ENCODE measurements at places on chromosomes 16 and 17.

- DNase-seq: no peak
These were observed 702.6 kb upstream of the CDH8 start for GRCh38 chr16:62738666-62739460.

DNA sequence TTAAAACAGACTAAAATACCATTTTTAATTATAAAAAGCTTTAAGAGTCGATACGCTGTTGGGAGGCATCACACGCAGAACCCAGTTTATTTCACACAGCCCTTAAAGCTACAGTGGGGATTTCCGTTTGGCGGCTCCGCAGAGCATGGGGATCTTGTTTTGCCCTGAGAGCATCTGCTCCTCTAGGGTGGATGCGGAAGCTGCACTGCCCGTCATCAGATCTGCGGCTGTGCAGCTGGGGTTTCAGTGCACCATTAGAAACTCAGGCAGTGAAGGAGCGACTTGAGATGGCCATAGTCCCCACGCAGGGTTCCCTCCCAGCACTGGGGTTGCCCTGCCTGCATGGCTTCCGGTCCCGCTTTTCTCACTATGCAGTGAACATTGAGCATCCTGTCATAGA is 62.2 kb upstream of the CHMP6 start:
- DNase-seq: no peak

DNA sequence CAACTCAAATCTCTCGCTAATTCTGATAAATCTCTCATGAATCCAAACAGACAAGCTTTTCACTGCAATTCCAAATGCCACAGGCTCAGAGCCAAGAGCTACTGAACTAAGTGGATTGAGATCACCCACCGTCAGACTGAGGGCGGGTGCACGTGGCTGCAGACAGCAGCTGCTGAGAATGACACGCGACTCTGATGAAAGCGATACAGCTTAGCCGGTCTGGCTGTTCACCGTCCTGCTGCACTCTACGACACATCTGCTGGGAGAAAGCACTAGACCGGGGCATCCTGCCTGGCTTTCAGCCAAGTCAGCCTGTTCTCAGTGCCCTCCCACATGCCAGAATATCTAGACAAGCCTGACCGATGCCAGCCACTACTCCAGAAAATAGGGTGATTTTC is 42.6 kb downstream of the KLHDC4 start:
- DNase-seq: peak; percentile 98

DNA sequence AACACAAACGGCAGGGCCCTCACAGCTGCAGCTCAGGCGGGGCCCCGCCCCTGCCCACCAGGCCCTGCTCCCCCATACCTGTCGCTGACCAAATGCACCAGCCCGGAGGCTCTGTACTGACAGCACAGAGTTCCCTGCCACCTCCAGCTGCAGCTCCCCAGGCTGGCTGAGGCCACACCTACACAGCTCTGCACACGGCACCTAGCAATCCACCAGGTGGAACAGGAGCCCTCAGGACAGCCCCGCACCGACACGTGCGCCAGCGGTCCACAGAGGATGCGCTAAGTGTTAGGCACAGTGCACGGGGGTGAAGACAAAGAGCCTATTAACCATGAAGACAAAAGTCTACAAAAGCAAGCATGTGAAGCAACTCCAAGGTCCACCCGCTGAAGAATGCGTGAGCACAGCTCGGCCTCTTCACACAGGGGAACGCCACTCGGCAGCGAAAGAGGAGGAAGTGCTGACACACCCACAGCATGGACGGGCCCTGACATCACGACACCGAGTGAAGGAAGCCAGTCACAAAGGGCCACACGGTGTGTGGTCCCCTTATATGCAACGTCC is 5.4 kb downstream of the ZCCHC14 start:
- DNase-seq: no peak

- no peak for DNase-seq
These were observed 2.4 kb downstream of the MMP15 start for GRCh38 chr16:58027916-58028455.

DNA sequence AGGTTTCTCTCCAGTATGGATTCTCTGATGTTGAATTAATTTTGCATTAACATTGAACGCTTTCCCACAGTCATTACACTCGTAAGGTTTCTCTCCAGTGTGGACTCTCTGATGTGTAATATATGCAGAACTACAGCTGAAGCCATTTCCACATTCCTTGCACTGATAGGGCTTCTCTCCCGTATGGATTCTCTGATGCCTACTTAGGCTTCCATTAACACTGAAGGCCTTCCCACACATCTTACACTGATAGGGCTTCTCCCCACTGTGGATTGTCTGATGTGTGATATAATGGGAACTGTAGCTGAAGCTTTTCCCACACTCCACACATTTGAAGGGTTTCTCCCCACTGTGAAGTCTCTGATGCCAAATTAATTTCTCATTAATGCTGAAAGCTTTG is 7.2 kb upstream of the TLE7 start:
- no peak for DNase-seq

- DNase-seq: no peak
These were observed 2.5 kb upstream of the ZFHX3 start for GRCh38 chr16:73050201-73051099.

DNA sequence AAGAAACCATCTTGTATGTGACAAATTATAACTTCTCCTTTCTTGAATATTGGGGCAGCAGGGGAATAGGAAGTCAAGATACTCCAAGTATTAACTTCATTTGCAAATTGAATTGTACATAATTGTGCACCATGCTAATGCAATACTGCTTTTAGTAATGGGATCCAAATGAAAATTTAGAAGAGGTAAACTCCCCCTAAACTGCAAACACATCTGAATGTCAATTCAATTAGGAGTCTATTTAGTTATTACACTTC is 4.5 kb downstream of the STAT5B start:
- DNase-seq: no peak

GRCh38 chr17:75829747-75830146 is 14.5 kb downstream of the UNC13D start:
- no peak for DNase-seq

- no peak for DNase-seq
These were observed 27.3 kb downstream of the GAS7 start for GRCh38 chr17:10171122-10171571.

GRCh38 chr17:15465045-15465701 is 2.2 kb downstream of the CDRT4 start:
- no peak for DNase-seq

- DNase-seq: no peak
These were observed 116.9 kb upstream of the CDH13 start for GRCh38 chr16:82509691-82510430.

DNA sequence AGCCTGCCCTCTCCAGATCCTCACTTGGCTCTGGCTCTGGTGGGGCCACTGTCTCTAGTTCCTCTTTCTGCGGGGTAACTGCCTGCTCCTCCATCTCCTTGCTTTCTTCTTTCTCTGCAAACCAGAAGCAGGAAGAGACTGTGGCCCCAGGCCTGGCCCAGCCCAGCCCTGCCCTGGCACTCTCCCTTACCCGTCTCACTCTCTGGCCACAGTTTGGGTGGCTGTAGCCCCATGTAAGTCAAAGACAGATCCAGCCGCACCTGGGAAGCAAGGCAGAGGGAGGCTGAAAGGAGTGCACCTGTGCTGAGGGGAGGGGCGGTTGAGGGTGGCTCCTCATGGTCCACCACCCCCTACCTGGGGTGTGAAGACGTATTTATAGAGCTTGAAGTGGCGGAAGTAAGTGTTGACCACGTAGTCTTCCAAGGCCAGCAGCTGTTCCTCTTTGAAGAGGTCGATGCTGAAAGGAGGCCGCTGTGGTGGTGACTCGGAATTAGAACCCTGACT is 2.8 kb downstream of the CFAP119 start:
- DNase-seq: peak; percentile 46

- no peak for DNase-seq
These were observed 72.9 kb upstream of the PMFBP1 start for GRCh38 chr16:72244853-72245252.

- DNase-seq: peak; percentile 91
These were observed 7.7 kb downstream of the CCL3L1 start for GRCh38 chr17:36188891-36189306.

GRCh38 chr16:82917886-82918595 is 291.3 kb downstream of the CDH13 start:
- DNase-seq: no peak

DNA sequence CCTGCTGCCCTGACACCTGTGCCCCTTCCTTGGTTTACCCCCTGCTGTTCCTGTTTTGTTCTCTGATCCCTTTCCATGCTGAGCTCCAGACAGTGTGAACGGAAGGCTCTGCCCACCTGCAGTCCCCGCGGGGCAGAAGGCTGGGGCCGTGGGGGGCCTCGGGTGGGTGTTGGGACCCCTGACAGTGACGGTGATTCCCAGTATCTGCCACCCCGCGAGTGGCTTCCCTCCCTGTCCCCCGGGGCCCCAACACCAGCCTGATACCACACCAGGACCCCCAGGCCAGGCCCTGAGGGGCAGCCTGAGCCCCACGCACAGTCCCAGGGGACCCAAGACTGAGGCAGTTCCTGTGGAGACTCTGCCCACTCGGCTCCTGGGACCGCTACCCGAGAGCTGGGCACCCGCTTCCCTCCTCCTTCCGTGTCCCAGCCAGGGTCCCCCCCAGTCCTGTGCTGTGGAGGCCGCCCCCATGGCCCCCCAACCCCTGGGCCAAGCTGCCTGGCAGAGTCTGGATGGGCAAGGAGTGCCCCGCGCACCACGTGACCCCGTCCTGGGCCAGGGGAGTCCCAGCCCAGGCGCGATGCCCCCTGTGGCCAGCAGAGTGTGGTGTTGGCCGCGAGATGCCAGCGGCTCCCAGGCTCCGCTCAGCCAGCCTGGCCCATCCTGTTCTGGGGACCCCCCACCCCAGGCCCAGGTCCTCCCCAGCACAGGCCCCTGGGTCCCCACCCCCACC is 10.0 kb upstream of the C1QTNF8 start:
- DNase-seq: peak; percentile 60

DNA sequence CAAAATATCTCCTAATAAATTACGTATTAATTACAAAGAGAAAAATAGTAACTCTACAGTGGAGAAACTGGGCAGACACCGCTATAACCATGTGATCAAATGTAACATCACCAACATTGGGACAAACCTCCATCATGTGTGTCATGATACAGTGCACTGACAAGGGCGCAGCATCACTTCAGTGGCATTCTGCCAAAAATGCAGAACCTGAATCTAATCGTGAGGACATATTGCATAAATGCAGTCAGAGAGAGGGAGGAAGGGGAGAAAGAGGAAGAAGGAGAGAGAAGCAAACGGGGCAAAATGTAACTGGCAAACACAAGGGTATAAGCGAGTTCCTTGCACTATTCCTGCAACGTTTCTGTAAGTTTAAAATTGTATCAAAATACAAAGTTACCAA is 74.2 kb upstream of the MARCHF10 start:
- DNase-seq: peak; percentile 34

DNA sequence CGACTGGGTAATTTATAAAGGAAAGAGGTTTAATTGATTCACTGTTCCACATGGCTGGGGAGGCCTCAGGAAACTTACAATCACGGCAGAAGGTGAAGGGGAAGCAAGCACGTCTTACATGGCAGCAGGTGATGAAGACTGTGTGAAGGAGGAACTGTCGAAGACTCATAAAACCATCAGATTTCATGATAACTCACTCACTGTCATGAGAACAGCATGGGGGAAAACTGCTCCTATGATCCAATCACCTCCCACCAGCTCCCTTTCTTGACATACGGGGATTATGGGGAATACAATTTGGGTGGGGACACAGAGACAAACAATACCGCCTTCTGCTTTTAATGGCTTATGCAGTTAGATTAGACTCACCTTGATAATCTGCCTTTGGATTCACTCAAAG is 19.4 kb upstream of the IRF8 start:
- DNase-seq: no peak

DNA sequence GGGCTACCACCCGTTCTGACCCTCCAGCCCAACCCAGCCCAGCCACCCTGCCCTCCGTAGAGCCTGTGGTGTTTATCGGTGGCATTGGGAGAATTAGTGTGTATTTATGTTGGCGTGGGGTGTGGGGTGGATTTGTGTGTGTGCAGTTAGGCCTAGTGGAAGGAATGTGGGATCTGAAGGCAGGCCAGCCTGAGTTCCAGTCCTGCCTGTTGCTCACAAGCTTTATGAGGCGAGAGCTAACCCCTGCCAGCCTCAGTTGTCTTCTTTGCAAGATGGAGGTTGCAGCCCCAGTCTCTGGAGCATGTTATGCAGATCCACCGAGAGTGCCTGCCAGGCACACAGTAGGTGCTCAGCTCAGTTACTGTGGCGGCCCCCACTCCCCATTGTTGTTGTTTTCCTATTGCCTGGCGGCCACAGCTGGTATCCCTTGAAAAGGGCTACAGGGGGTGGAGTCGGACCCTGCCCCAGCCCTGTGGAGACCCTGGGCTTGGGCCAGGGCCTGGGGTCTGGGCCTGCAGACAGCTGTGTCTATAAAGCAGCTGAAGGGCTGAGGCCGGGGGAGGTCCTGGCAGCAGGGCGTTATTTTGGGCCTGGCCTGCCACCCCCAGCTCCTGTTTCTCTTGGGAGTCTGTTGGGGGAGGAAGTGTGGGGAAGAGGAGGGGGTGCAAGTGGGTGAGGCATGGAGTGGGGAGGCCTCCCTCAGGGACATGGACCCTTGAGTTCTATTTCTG is 5.1 kb downstream of the ERBB2 start:
- DNase-seq: no peak

All from NAMALWA (cell line).